Cardiac ventricle fibroblast (primary cell): ENCODE measurements at places on chromosomes 7 and 10. TPM values are rescaled to one million over a fixed set of nuclear protein-coding genes. Genes with fewer than 3 reads are reported as not detected.

The DLX6 gene
- total RNA-seq: not detected in 2 replicates

The BBIP1 gene
- 12.8 and 16.7 TPM in 2 replicates for total RNA-seq

The SEMA3E gene
- 0.15 and 0.25 TPM in 2 replicates for total RNA-seq

The INPP5A gene
- 18.6 and 26.0 TPM in 2 replicates for total RNA-seq

The KDM7A gene
- 3.6 and 4.5 TPM in 2 replicates for total RNA-seq

The CALML5 gene
- not detected in 2 replicates for total RNA-seq

The PRSS1 gene
- total RNA-seq: not detected in 2 replicates
